SJSA1 (cell line): ENCODE measurements at places on chromosomes 11 and 22. TPM values are rescaled to one million over a fixed set of nuclear protein-coding genes. Genes with fewer than 3 reads are reported as not detected.

Gene TUBA8
- 0.42 and 0.91 TPM in 2 replicates for total RNA-seq

Gene ST14
- not detected in 2 replicates for total RNA-seq

Gene KCNK4
- total RNA-seq, result 0.31 TPM in 1 of 2 replicates, not detected in the other

DNA sequence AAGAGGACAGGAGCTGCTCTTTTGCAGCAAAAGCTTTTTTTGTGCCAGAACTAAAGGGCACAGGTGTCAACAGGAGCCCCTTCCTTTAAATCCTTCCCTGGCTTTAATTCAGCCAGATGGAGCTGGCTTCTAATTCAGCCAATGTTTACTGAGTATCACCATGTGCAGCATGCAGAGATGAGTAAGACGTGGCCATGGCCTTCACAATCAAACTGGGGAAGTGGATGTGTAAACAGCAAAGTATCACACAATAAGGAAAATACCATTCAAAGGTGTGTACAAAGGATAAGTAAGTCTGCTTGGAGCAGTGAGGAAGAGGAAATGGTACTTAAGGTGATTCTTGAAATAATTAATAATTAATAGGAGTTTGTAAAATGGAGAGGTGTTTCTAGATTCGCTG, 243.4 kb downstream of the NXPE2 start:
- no peak for DNase-seq

- no peak for DNase-seq
These were observed 15.1 kb downstream of the FXYD6 start for GRCh38 chr11:117861151-117862018.

GRCh38 chr11:68927280-68928135, 23.8 kb downstream of the IGHMBP2 start:
- no peak for DNase-seq

GRCh38 chr11:32562839-32563599, 20.6 kb upstream of the EIF3M start:
- no peak for DNase-seq

DNA sequence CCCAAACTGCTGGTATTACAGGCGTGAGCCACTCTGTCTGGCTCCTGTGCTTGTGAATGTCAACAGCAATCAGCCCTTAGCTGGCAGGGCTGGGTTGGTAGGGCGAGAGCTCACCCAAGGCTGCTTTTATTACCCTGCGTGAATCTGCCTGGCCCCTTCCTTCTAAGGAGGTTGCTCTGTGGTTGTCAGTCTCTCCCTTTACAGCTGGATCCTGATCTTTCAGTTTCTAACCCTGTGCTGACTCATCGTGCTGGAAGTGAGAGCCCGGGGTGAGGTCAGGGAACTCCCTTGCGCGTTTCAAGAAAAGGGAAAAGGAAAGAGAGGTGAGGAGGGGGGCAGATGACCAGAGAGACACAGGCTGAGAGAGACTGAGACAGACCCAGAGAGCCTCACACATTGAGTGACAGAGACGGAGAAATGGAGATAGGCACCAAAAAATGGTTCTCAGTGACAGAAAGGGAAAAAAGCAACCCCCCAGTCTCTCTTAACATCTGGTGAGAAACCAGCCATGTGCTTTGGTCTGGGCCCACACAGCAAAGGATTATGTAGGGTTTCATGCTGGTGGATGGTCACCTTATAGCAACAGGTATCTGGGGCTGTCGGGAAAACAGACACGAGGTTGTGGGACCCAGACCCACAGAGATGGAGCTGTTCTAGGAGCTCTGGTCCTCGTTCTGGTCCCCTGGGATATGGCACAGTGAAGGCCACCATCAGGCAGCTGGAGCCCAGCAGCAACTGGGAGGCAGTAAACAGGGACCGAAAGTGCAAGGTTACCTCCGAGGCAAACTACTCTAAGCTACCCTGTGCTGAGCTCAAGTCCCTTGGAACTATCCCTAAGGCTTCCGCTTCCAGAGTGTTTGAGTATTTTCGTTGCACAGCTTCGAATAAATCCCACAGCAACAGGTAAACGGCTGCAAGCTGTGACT, 2.5 kb downstream of the TCN2 start:
- DNase-seq, result peak; percentile 78
